ENCODE measurements at places on chromosomes 13 and 19.

DNA sequence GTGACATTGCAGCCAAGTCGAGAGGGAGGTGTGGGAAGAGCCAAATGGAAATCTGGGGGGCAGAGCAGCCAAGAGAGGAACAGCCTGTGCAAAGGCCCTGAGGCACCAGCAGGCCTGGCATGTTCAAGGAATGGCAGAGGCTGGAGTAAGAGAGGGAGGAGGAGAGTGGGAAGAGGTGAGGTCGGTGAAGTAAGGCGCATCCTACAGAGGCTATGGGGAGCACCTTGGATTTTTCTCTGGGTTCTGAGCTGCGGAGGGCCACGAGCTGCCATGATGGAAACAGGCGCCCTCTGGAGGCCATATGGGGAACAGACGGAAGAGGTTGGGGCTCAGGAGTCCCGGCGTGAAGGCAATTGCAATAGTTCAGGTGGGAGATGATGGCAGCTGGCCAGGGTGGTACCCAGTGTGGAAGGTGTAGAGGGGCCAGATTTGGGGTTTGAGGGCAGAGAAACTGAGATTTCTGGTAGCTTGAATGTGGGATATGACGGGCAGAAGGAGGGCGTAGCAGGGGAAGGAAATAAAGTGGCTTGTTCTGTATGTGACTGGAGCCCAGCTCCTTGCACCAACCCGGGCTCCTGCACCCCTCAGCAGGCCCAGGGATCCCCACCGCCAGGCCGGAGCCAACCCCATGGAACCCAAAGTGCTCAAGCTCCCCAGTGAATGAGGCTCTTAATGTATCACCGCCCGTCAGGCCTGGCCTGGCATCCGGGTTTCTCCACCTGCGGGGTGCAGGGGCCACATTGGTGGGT lies 20.5 kb upstream of the STRN4 start:
- DNase-seq: peak; percentile 81

DNA sequence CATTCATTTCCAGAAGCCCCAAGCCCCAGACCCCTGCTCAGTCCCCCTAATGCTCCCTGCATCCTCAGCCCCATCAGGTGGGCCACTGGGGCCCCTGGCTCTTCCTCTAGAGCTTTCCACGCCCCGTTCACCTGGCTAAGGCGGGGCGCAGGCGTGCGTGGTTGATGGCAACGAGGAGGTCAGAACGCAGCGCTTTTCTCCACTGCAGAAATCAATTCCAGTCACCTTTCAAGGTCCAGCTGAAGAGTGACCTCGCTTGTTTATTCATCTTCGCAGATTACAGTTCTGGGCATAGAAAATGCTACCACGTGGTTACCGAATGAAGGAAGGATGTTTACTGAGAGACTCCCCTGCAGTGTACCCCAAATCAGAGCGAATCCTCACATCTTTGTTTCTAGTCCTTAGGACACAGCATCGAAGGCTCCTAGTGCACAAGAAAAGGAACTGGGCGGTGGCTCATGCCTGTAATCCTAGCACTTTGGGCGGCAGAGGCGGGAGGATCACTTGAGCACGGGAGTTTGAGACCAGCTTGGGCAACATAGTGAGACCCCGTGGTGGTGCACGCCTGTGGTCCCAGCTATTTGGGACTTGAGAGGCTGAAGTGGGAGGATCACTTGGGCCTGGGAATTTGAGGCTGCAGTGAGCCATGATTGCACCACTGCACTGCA lies 828 bp upstream of the PBX4 start:
- no peak for DNase-seq

GRCh38 chr13:112060899-112061366 lies 6.0 kb upstream of the SOX1 start:
- DNase-seq: no peak

- DNase-seq: no peak
Observed at GRCh38 chr13:75581874-75582640, 32.5 kb downstream of the UCHL3 start.

- no peak for DNase-seq
Observed at GRCh38 chr13:58633226-58633625, 1001.7 kb downstream of the PCDH17 start.

DNA sequence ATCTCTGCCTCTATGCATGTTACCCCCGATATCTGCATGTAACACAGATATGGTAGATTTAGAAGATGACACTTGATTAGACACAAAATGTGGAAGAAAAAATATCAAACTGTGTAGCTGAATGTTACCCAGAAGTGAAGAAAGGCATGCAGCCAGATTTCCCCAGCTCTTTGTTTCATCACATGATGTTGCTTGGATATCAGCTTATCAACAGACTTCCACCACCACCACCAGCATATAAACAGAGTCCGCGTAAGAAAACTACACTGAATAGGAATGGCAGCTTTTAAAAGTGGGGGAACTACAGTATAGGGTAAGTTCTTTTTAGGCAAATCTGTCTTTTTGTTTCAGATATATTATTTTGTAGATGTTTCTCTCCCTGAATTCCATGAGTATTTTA lies at the start of gene FAM216B:
FAM216B (plus strand) TSS at position 233 of the 400 bp plus-strand sequence. CDS start 2,484 bp downstream, outside the sequence.
- no peak for DNase-seq

DNA sequence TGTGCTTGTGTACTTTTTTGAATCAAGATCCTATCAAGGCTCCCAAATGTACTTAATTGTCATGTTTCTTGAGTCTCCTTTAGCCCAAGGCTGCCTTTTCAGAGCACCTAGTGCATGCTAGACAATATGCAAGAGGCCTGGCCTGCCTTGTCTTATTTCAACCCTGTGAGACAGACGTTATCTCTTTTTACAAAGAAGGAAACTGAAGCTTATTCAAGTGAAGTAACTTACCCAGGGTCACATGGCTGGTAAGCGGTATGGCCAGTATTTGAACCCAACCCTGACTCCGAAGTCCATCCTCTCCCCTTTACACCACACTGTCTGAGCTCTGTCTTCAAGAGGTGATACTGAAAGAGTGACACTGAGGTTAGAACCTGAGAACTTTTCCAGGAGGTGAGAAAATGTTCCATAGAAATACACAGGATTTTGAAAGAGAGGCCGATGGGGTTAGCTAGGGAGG lies 505.1 kb downstream of the FOXO1 start:
- DNase-seq: no peak

GRCh38 chr13:21583478-21583877 lies 20.5 kb downstream of the MICU2 start:
- no peak for DNase-seq

GRCh38 chr19:11399667-11400066 lies 15.6 kb upstream of the EPOR start:
- DNase-seq: no peak

- DNase-seq: no peak
Observed at GRCh38 chr19:1985588-1986356, 29.7 kb downstream of the BTBD2 start.

DNA sequence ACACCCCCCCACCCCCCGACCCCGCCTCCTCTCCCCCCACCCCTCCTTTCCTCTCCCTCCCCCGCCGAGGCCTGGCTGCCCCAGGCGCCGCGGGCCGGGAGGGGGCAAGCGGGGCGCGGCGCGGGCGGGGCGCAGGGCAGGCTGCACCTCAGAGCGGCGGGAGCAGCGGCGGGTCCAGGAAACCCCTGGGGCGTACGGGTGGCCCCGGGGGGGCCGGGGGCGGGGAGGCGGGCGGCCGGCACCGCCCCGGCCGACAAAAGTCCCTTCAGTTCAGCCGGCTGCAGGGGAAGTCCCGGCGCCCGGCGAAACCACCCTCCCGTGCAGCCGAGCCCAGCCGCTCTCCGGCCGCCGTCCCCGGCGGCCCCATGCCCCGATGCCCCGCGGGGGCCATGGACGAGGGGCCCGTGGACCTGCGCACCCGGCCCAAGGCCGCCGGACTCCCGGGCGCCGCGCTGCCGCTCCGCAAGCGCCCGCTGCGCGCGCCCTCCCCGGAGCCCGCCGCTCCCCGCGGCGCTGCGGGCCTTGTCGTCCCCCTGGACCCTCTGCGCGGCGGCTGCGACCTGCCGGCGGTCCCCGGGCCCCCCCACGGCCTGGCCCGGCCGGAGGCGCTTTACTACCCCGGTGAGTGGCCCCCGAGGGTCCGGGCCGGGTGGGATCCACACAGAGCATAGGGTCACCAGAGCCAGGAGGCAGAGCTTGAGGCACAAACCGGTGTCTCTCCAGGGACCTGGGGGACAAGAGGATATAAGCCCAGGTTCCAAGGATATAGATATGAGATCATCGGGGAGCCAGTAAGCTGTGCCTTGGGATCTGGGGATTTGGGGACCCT lies at the start of gene BCL3:
BCL3 (plus strand) TSS at position 283 of the 829 bp plus-strand sequence; CDS start at position 366, 83 bp downstream.
- peak; percentile 17 for DNase-seq

- DNase-seq: no peak
Observed at GRCh38 chr19:32767951-32768679, 48.5 kb downstream of the TDRD12 start.

DNA sequence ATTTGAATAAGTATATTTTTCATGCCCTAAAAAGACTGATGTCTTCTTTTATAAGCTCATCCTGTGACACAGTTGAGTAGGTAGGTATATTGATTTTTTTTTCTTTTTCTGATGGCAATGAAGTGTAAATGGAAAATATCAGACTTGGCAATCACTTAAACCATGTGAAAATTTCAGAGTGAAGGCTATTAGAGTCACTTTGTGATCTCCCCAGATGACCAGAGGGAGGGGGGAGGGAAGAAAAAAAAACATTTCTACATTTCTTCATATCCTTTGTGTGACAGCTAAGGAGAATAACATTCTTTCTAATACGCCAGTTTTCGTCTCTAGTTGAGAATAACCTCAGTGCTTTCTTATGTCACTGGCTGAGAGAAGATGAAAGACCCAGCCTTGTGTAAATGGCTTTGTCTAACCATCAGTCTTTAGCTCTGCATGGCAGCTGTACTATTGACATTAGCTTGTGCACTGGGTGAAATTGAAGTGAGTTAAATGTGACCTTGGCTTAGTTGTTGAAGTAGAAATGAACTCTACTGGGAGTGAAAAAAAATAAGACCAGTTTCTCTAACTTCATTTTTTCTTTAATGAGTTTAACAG lies 332.1 kb upstream of the DACH1 start:
- DNase-seq: no peak

DNA sequence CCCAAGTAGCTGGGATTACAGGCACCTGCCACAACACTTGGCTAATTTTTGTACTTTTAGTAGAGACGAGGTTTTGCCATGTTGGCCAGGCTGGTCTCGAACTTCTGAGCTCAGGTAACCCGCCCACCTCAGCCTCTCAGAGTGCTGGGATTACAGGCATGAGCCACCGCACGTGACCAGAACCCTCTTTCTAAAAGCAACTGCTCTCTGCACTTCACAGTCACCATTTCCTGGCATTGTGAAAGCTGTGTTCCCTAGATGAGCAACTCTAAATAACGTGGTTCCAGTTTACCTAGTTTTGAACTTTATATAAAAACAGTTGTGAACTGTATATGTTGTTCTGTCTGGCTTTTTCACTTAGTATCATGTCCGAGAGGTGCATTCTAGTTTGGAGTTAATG lies 152.9 kb downstream of the SIPA1L3 start:
- no peak for DNase-seq

All from hematopoietic multipotent progenitor cell treated with erythropoietin and hydrocortisone succinate and interleukin-3 and kit ligand, for 17 days (in vitro differentiated cells).